ENCODE measurements at places on chromosomes 2 and 18. TPM values are rescaled to one million over a fixed set of nuclear protein-coding genes. Genes with fewer than 3 reads are reported as not detected.
A peak's percentile ranks its signal among the peaks of the same experiment; 100 is the strongest.

DNA sequence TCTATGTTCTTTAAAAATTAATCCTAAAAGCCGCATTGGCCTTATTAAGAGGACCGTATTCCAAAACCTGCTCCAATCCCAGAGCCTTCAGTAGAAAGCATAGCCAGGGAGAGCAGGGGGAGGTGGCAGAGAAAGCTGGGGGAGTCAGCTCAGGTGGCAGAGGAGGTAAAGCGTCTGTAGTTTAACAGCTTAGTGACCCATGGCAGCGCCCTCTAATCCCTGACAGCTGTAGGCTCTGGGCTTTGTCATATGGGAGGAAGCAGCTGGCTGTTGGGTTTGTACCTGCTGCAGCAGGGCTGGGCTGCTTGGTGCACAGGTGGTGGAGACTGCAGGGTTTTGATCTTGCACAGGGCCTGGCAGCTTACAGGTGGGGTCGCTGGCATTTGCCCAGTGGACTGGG, 50.6 kb downstream of the THNSL2 start:
- DNase-seq: no peak

- DNase-seq: no peak
Observed at GRCh38 chr2:20236496-20236895, 11.6 kb upstream of the SDC1 start.

- no peak for DNase-seq
Observed at GRCh38 chr2:158232476-158232875, 130.8 kb downstream of the UPP2 start.

- no peak for DNase-seq
Observed at GRCh38 chr2:161030260-161031063, 129.8 kb upstream of the TANK start.

DNA sequence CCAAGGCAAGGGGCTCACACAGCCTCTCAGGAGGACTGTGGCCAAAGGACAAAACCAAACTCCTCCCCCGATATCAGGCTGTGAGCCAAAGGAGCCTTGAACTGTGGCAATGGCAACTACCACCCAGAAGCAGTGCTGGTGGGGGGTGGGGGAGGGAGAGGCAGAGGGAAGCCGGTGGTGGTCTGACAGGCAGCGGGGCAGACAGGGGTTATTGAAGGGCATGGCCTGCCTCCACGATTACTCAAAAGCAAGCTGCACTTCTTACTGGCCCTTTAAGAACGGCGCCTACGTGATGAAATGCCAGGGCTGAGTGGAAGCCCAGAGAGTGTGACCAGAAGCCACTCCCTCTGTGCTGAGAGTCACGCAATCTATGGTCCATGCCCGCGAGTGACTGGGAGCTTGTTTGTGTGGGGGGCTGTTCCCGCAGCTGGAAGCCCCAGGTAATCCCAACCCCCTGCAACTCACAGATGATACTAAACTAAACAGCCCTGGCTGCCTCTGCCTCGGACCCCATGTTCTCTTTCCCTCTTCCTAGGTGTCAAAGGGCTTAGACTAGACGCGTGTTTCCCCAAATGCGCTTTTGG, 128.2 kb upstream of the CXCR4 start:
- DNase-seq: peak; percentile 81

DNA sequence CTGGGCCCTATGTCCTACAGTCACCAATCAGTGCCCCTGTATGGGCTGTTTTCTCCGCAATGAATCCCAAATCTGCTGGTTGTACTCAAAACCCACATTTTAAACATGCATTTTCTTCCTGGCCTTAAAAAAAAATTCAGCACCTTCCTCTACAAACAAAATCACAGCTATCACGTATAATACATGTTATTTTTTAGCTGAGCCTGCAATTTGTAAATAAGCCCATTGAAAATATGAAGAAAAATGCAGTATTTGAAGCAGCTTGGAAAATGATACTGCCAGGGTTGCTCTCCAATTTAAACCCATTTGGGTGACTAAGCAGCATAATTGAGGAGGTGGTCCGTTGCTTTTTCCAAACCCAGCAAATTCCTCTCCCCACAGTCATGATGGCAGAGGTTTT, 33.0 kb upstream of the GYPC start:
- no peak for DNase-seq

Gene PIEZO2
- 33.2 TPM for total RNA-seq

DNA sequence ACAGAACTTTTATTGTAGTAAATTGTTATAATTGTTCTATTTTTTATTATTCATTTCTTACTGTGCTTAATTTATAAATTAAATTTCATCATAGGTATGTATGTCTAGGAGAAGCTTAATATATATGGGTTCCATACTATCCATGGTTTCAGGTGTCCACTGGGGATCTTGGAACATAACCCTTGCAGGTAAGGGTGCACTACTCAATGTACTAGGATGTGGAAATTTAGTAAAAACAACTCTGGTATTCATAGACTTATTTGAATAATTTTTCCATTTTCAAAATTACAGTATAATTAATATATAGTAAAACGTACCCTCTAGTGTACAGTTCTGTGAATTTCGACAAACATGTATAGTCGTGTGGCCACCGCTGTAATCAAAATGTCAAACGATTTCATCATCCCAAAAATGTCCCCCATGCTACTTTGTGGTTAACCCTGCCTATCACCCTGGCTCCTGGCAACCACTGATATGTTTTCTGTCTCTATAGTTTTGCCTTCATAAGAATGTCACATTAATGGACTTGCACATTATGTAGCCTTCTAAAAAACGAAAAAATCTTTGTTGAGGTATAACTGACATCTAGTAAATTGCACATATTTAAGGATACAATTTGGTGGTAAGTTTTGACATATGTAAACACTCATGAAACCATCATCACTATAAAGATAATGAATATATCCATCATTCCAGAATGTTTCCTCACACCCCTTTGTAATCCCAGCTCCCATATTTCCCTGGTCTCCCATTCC, 45.7 kb downstream of the ARL5A start:
- DNase-seq: no peak

- DNase-seq: no peak
Observed at GRCh38 chr2:138446043-138446442, 55.5 kb upstream of the SPOPL start.

DNA sequence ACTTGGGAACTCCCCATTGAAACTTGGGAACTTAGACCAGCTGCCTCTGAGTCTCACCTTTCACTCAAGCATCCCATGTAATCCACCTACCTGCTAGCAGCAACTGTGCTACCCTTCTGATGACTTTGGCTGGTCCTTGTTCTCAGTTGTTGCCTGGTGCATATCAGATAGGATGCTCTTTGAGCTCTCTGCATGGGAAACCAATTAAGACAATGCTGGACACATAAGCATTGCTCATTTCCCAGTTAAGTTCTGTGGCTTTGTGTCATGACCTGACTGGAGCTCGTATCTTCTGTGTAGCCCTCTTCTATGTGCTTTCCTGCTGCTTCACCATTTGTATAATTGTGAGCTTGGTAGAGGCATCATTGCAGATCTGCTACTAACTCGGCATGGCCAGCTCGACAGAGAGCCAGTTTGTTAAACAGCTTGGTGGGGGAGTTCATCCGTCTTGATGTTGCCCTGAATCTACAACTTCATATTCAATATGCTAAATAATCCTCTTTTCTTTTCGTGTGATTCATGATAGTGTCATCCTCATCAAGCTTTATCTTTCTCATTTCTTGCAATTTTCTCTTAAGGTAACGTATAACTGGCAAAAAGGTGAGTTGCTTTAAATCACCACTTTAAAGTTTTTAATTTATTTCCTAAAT, 447.5 kb upstream of the SLC14A2 start:
- DNase-seq: no peak

DNA sequence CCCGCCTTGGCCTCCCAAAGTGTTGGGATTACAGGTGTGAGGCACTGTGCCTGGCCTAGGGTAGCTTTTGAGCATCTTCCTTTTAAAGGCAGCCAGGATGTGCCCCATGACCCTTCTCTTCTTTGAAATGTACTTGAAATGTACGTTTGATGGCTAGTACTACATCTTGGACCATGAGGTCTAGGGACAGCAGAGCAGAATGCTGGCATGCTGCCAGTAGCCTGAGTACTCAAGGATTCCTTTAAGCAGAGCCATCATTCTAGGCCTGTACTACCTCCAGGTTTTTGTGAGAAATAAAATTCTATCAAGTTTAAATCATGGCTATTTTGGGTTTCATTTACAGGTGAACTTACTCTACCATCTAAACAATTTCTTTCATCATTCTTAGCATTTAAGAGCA, 2.9 kb upstream of the EML6 start:
- no peak for DNase-seq

GRCh38 chr2:187615364-187615763, 61.1 kb upstream of the TFPI start:
- no peak for DNase-seq

Gene PLA2R1
- 13.5 TPM for total RNA-seq

Gene C1QL2
- 0.31 TPM for total RNA-seq

DNA sequence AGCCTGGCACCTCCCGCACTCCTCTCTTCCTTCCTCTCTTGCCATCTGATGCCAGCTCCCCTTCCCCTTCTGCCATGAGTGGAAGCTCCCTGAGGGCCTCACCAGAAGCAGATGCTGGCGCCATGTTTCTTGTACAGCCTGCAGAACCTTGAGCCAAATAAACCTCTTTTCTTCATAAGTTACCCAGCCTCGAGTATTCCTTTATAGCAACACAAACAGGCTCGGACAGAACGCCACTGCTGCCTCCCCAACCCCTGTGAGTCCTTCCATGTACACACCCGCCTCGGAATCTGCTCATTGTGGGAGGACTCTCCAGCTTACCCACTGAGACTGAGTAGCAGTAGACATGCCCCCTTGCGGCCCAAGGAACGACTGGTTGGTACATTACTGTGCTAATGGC, 8.3 kb upstream of the RPS7 start:
- no peak for DNase-seq

- no peak for DNase-seq
Observed at GRCh38 chr2:8317418-8317817, 364.4 kb upstream of the ID2 start.

DNA sequence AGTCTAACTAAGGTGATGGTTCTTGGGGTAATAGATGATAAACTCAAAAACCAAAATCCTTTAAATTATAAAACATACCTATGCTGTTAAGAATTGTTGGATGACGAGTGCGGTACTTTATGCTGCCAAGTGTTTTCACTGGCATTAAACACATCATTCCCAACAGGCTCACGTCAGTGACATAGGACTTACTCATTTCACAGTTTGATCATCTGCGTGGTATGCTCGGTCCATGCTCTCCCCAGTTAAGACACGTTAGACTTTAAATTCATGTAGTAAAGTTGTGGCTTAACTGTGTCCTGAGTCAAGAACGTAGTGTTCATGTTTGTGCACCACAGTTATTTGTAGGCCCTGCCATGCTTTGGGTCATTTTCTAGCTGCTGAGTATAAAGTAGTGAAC, 125.6 kb upstream of the MYT1L start:
- no peak for DNase-seq

DNA sequence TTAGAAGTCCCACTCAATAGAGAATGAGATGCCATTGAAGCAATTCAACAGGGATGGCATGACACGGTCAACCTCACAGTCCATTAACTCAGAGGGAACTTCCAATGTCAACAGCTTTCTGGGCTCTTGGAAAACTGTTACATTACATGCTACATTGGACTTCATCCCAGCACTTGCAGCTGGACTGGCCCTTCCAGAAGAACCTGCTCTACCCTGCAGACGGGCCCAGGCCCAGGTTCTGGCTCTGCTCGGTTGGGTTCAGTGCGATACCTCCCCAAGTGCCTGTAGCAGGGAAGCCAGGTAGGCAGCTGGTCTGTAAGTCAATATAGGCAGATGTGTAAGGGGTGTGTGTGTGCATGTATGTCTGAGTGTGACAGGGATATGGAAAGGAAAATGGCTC, 12.9 kb downstream of the LAMA1 start:
- no peak for DNase-seq

All from lung (tissue), 17 donors.